ENCODE measurements at places on chromosomes 2 and 18.

DNA sequence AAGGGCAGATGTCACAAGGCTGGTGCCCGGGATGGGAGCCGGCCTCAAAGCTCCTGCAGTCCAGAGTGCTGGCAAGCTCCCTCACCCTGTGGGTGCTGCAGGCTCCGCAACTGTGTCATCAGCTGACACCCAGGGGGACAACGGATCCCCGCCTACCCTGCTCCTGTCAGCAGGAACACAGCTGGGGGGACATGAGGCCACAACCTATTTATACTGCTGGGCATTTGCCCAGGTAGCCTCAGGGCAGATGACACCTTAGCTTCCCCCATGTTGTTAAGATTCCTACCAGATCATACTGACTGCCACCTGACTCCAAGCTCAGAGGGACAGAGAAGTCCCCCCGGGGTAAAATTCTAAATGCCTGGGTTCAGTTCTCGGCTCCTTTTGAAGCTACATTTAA lies 1.2 kb downstream of the ANKRD23 start:
- no peak for DNase-seq

DNA sequence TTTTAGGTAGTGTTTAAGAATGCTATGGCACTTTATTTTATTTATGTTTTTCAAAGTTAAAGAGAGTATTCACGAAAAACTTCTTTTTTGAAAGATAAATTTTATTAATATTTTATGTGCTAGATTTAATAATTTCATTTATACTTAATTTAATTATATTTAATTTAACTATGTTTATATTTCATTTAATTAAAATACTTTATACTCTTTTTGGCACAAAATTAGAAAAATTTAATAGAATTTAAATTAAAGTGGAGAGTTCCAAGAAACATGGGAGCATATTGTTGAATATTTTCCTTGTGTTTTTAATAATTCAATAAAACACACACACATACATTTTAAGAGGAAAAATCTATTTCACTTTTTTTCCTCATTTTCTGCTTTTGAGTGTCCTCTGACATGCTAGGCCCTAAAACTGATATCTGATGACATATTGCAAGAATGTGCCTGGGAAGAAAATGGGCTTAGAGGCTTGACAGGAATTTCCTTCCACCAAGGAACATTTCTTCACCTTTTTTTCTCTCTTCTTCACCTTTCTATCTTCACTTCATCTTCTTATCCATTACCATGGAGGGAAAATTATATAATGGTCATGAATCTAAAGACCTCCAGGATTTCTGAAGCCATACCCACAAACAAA lies 15.4 kb downstream of the ARHGAP28 start:
- DNase-seq, result no peak

- no peak for DNase-seq
Observed at GRCh38 chr18:49638891-49639557, 77.2 kb downstream of the LIPG start.

DNA sequence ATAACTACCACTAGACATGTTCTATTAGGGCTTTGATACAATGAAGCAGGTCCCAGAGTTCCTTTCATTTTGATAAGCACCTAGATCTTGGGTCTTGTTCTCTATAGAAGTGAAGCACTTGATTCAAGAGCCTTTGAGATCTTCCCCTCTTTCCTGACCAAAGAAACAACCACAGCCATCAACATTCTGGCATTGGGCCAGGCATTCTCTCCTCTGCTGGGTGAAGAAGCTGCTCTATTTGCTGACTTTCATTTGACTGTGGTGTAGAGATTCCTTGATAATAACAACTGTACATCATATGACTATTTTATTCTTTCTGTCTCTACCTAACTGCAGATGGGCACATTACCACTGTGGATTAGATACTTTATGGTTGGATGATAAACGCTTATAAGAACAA lies 96.6 kb upstream of the LYPD1 start:
- DNase-seq, result no peak
